ENCODE measurements at places on chromosomes 7 and 10.

GRCh38 chr7:106019470-106019820, 56.4 kb downstream of the CDHR3 start:
- DNase-seq: no peak

GRCh38 chr10:121594076-121594475, 4.2 kb downstream of the FGFR2 start:
- no peak for DNase-seq

GRCh38 chr10:86942441-86943315, 14.7 kb downstream of the MMRN2 start:
- DNase-seq: no peak

DNA sequence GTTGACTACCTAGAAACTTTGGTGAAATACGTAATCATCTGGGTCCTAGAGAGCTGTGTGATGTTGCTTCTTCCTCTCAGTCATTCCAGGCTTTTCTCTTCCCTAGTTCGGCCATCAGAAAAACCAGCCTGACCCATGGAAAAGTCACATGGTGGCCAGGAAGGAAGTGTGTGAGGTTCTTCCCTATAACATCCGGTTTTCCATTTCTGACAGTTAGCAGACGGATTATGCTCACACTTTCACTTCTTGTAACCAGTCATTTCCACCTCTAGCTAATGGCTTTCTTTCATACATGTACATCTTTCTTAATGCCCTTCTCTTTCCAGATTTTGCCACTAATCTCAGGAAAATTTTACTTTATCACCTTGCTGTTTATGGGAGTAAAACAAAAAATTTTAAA, 110.0 kb upstream of the GLCCI1 start:
- DNase-seq: no peak

- DNase-seq: no peak
These were observed 10.0 kb upstream of the GJD4 start for GRCh38 chr10:35595106-35595505.

- DNase-seq: no peak
These were observed 3.1 kb downstream of the SOSTDC1 start for GRCh38 chr7:16462431-16462889.

- no peak for DNase-seq
These were observed 73.9 kb downstream of the IGF2BP3 start for GRCh38 chr7:23396222-23397015.

GRCh38 chr7:102450242-102450641, 14.4 kb downstream of the ALKBH4 start:
- DNase-seq: no peak

DNA sequence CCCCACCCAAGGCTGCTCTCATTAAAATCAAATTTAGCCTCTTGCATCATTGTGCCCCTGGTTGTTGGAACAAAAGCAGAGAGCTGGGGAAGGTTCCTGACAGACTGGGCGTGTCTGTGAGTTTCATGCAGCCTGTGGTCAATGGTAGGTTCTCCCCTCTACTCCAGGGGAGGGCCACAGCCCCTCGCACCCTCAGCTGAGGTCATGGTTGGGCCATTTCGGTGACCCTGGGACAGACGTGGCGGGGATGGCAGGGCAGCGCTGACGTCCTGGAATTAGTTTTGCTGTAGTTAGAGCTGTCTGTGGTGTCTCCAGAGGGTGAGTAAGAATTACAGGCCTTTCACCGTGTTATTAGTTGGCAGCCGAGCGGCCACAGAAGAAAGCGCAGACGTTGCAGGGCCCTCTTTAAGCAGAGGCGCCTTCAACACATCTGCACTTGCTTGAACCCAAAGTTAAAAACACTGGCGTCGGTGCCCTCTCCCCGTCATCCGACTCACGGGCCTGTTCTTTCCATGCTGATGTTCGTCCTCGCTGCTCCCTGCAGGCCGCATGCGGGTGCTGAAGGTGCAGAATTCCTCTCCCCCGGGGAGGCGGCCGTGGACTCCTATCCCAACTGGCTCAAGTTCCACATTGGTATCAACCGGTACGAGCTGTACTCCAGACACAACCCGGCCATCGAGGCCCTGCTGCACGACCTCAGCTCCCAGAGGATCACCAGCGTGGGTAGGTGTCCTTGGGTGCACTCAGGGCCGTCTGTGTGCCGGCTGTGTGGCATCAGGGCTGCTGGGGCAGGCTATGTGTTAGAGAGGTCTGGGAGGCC, 2.8 kb downstream of the FAM20C start:
- DNase-seq: no peak

GRCh38 chr10:109591601-109592000, 331.7 kb downstream of the XPNPEP1 start:
- no peak for DNase-seq

DNA sequence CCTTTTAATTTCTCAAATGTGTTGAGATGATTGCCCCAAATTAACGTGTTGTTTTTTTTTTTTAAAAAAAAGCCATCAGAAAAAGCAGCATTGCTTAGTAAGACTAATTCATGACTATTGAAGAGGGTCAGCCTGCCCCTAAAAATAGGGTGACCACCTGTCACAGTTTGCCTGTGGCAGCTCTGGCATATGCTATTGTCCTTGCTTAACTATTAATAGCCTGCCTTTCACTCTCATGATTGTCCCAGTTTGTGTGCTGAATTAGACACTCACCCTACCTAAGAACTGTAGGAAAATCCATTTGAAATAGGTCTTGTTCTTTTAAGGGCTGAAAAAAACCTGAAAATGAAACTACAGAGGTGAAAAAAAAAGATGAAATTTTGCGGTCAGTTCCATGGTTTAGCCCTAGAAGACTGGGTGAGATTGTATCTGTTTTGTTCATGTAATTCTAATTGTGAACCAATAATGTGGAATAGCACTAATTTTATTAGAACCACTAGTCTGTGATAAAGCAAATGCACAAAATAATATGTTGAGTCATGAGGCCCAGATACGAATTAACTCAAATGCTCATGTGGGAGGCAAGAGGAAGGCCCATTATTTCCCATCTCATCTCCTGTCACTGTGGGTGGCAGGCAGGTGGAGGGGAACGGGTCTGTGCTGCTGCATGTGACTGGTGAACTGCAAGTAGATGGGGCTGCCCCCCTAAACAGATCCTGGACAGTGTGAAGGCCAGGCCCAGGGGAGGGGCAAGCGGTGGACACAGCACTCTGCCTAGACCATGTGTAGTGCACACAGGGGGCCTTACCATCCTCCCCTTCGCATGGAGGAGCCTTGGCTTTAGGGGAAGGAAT, 265.4 kb upstream of the NFE2L3 start:
- no peak for DNase-seq

DNA sequence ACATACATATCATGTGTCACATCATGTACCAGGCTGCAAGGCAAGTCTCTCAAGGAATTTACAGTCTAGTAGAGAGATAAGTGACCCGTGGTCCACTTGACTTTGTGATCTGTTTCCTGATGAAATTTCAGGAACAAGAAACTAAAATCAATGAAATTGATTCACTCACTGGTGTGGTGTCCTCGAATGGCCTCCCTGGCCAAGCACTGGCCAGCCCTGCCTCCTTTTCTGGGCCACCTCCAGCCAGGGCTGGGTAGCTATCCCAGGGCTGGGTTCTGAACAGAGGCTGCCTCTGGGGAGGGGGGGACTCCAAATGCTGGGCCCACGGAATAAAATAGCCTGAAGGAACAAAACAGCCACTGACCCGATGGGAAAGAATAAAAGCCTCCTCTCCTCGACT, 182.2 kb downstream of the HERPUD2 start:
- no peak for DNase-seq

GRCh38 chr7:64793106-64793755, 997 bp upstream of the ZNF138 start:
- no peak for DNase-seq

- no peak for DNase-seq
These were observed 6.0 kb downstream of the CPXM2 start for GRCh38 chr10:123885406-123886170.

Measured in stimulated activated CD4-positive, alpha-beta T cell treated with anti-CD3 and anti-CD28 coated beads, TNF-alpha, amount 100 ng/mL, for 1 hour (primary cell).